ENCODE measurements at places on chromosomes 7 and 10.

DNA sequence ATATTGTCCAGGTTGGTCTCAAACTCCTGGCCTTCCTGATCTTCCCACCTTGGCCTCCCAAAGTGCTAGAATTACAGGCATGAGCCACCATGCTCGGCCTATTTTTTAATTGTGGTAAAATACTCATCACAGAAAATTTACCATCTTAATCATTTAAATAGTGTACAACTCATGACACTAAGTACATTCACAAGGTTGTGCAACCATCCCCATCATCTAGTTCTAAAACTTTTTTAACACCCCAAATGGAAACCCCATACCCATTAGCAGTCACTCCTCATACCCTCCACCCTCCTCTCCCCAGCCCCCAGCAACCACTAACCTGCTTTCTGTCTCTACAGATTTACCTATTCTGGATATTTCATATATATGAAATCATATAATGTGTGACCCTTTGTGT is 90.3 kb downstream of the DOCK4 start:
- peak; percentile 83 for DNase-seq

DNA sequence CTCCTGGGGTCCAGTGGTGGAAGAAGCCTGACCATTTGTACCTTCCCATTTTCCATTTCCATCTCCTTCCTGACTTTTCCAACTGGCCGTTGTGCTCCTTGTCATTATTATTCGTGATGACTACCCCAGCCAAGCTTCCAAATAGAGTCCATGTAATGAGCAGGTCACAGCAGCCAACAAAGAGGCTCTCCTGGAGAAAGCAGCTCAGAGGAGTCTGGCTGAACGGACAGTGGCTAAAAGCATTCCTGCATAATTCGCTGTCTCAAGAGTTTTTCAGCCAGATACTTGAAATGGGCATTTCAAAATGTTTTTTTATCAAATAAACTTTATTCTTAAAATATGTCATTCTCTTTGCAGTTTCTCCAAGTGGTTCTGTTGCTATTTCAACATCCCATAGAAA is 458.6 kb downstream of the INHBA start:
- no peak for DNase-seq

- DNase-seq, result no peak
These were observed 234.4 kb upstream of the SLC26A5 start for GRCh38 chr7:103680161-103681144.

DNA sequence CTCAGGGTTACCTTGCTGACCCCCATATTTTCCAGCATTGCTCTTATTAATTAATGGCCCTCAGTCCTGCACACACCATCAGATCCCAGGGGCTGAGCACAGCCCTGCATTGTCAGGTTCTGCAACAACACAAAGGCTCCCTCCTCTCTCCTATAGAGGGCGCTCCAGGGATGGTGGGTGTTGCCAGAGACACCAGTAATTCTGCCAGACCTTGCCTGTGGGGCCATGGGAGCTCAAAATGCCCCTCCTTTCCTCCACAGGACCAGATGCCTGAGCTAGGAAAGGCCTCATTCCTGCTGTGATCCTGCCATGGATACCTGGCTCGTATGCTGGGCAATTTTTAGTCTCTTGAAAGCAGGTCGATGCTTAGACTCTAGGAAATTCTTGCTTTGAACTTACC is 42.8 kb upstream of the PRSS58 start:
- DNase-seq, result no peak

DNA sequence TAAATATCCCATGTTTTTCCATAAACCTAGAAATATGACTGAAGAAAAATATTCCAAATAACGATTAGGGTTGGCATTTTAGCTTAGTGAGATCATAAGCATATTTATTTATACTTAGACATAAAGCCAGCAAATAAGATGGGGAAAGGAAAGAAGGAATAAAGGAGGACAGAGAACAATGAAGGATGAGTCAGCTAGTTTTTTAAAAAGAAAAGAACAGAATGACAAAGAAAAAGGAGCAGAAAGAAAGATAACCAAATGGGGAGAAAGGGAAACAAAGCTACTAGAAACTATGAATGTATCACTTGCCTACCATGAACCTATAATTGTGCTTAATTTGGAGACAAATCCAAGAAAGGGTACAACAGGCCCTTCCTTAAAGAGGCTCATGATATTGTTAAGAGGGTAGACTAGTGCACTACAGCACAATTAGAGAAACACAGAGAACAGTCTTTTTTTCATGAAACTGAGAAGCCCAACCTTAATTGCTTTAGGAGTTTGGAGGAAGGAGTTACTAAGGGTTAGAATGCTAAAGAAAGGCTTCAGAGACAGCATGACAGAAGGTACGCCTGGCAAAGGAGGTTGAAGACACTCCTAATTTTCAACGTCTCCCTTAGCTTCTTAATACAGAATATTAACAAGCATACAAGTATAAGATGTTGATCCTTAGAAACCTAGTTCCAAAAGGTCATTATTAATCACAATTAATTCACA is 23.9 kb downstream of the HERPUD2 start:
- DNase-seq, result no peak

DNA sequence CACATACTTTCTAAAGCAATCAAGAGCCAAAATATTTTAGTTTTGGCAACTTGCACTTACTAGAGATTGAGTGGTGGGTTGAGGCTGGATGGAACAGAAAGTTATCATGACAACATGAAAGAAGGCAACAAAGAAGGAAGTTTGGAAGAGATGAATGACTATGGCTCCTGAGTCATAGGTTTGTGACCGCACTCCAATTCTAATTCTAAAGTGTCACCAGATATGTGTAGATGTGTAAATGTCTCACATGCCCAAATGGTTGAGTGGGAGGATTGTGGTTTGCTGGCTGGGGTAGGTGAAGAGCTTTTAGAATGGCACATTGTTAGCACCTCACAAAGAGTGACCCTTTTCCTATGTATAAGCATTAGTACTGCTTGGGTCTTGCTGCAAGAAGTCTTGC is 20.2 kb downstream of the TAS2R16 start:
- DNase-seq, result no peak

- no peak for DNase-seq
These were observed 80.0 kb upstream of the PCDH15 start for GRCh38 chr10:54880996-54881395.

- peak; percentile 8 for DNase-seq
These were observed 165.8 kb downstream of the LRRC4 start for GRCh38 chr7:127865466-127865865.

- DNase-seq, result peak; percentile 75
These were observed 3.2 kb downstream of the IMPDH1 start for GRCh38 chr7:128406314-128407232.

DNA sequence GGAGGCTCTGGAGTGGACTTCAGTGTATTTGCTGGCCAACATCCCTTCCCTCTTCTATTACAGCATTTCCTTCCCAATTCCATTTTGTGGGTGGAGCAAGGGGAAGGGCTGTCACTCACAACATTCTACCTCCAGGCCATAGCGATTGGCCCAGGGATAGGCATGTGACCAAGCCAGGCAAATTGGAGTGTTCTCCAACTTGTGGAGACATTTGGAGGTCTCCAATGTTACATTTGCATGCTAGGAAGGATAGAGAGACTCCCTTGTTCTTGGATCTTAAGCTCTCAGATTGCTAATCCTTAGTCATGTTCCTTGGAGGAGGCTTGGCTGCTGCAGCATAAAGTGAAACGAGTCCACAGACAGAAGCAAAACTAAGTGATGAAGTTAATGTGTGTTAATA is 95.6 kb upstream of the KIF5B start:
- DNase-seq, result no peak

DNA sequence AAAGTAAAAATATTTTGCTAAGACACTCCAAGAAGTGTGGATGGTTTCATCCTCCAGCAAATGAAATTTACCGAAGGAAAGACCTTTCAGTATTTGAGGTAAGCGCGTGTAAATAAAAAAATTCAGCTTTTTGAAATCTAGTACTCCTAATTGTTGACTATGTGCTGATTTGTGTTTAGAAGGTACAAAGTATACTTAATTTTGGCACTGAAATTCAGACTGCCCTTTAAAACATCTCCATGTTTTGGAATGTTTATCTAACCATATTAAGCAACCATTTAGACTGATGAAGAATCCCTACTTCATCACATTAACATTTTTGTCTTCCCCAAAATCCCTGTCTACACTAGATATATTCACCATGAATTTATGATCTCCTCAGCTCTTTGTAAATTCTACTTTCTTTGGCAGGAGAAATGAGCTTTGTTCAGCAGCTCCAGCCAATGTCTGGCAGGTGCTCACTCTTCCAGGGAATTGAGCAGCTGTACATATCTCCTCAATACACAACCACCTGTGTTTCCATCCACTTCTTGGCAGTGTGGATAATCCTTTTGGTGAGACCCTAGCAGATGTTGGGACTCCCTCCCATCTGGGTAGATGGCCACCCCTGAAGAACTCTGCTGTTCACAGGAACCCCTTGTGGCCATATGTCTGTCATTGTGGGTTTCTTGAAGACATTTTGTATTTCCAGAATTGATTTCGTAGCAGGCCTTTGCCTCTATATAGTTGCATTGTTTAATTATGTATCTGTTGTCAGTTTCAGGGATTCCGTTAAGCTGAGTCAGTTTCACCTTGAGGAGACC is 129.4 kb upstream of the SAMD8 start:
- DNase-seq, result no peak

DNA sequence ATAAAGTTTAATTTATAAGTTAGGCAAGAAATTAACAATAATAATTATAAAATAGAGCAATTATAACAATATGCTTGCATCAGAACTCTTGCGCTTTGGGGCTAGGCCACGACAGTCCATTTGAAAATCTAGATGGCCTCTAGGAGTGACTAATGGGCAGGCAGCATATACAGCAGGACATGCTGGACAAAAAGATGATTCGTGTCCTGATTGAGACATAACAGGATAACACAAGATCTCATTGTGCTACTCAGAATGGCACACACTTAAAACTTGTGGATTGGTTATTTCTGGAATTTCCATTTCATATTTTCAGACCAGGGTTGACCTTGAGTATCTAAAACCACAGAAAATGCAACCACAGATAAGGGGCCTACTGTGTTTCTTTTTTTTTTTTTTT is 27.5 kb downstream of the CTNNA3 start:
- peak; percentile 77 for DNase-seq

DNA sequence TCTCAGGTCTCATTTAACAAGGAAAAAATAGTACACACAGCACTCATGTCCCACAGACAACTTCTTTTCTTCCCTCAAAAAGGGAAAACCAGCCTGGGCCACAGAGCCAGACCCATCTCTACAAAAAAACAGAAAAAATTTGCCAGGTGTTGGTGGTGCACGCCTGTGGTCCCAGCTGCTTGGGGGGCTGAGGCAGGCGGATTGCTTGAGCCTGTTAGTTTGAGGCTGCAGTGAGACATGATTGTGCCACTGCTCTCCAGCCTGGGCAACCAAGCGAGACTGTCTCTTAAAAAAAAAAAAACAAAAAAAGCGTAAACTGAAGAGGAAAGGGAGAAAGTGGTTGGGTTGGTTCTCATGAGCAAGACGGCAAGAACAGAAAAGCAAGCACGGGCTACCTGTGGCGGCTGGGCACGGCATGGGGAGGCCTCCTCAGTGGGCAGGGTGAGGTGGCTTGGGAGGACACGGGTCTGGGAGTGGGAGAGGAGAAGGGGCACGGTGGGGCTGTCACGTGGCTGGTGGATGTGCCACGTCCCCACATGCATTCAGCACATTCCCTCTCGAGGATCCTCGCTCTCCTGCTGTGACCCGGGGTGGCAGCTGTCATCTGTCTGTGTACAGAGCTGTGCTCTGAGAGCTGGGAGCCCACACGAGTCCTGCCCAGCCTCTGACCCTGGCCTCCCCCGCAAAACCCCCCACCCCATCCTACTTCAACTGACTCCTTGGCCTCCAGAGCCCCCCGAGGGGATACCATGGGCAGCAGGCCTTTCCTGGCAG is 219.7 kb downstream of the MLLT10 start:
- no peak for DNase-seq

DNA sequence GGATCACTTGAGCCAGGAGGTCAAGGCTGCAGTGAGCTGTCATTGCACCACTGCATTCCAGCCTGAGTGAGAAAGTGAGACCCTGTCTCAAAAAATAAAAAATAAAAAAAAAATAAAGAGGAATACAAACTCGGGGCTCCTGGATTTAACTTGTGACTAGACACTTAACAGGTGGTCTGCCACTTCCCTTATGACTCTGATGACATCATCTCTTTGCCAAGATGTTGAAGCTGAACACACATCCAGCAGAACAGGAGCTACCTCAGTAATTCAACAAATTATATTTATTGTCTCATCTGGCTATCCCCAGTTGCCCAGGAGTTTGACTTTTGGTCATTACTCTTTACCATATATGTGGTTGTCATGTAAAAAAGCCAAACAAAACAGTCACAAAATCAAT is 35.3 kb downstream of the NEUROD6 start:
- no peak for DNase-seq

DNA sequence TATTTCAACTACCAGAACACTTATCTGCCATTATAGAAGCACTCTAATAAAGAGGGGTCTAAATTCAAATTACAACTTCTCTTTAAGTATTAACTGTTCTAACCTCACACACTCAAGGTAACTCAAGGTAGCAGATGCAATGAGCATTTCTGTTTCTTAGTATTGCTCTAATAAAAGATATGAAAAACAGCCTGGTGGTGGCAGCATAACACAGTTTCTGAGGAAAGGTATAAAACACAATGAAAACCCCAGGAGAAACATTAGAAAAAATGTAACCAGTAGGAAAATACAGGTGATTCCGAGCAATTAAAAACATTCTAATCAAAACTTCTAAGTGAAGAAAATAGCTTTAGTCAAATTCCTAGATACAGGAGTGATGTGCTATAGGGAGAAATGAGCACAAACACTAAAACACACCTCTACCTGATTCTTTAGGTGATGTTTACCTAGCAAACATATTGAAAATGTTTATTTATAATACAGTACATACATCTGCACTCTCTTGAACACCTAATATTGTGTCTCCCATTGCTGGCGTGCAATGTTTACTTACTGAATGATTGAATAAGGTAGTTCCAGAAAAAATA is 3.5 kb downstream of the MKRN1 start:
- peak; percentile 74 for DNase-seq

DNA sequence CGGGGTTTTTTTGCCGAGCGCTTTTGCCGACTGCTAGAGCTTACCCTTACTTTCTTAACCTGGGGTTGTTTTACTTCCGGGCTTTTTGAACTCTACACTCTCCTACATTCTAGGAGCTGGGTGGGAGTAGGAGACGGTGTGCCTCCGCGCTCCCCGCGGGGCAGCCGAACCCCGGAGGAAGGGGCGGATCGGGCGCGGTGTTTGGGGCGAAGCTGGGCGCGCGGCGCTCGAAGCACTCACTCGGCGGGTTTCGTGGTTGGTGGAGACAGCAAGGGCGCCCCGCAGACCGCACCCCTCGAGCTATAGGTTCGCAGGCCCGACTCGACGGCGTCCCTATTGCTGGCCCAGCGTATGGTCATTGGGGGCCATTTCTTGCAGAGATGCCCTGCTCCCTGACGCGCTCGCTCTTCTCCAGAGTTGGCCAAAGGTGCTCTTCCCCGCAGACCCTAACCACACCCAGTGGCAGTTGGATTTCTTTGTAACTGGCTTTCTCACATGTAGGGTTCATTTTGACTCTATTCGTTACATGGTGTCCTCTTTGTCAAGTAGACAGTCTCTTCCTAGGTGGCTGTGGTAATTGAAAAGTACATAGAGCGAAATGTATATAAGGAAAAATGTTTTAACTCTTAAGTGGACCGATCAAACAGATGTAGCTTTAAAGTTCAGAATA is 364 bp downstream of the ZNF518A start:
- peak; percentile 82 for DNase-seq

- DNase-seq, result no peak
These were observed 146.6 kb downstream of the CTNNA3 start for GRCh38 chr10:67549390-67549789.

Measured in suppressor macrophage treated with lipopolysaccharide for 1 hour (primary cell).